ENCODE measurements at places on chromosomes 12 and 14.

DNA sequence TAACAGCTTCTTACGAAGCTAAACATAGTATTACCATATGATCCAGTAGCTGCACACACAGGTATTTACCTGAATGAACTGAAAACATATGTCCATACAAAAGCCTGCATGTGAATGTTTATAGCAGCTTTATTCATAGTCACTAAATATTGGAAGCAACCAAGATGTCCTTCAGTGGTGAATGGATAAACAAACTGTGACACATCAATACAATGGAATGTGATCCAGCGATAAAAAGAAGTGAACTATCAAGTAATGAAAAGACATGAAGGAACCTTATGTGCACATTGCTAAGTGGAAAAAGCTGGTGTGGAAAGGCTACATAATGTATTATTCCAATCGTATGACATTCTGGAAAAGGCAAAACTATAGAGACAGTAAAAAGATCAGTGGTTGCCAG lies 38.1 kb upstream of the JDP2 start:
- DNase-seq = no peak

GRCh38 chr12:114167431-114167830 lies 201.3 kb upstream of the RBM19 start:
- DNase-seq = no peak

GRCh38 chr12:92400006-92400405 lies 254.4 kb upstream of the BTG1 start:
- no peak for DNase-seq

GRCh38 chr12:118981285-118982211 lies at the start of gene SRRM4:
TSS of gene SRRM4 (plus strand) at chr12:118981541. CDS start at chr12:118981883, 342 bp downstream.
- DNase-seq = peak; percentile 9

DNA sequence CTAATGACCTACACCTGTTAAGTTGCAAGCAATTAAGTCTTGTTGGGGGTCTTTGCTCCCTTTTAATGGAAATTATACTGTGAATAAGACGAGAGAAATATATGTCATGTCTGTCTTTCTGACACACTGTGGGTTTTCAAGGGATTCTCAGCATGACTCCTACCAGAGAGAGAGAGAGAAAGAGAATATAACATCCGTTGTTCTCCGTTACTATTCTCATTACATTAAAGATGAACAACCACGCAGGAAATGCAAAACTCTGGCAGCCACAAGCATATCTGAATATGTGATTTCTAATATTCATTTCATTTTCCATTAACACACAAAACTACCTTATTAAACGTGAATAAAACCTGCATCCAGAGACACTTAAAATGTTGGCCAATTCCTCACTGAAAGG lies 67.3 kb upstream of the EGLN3 start:
- DNase-seq = no peak

GRCh38 chr14:45144658-45145057 lies 8.9 kb downstream of the FANCM start:
- no peak for DNase-seq

- no peak for DNase-seq
These were observed 525.7 kb upstream of the FOXG1 start for GRCh38 chr14:28240909-28241308.

- DNase-seq = no peak
These were observed 111.0 kb downstream of the TRAFD1 start for GRCh38 chr12:112236386-112236785.

DNA sequence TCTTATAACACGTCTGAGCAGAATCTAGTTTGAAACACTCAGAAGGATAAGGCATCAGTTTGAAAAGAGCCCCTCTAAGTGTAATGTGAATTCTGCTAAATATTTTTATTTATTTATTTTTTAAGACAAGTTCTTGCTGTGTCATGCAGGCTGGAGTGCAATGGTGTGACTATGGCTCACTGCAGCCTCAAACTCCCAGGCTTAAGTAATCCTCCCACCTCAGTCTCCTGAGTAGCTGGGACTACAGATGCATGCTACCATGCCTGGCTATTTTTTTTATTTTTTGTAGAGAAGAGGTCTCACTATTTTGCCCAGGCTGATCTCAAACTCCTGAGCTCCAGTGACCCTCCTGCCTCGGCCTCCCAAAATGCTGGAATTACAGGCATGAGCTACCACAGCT lies 225.9 kb upstream of the SEL1L start:
- DNase-seq = peak; percentile 44

GRCh38 chr14:85416771-85417170 lies 113.2 kb upstream of the FLRT2 start:
- peak; percentile 47 for DNase-seq

DNA sequence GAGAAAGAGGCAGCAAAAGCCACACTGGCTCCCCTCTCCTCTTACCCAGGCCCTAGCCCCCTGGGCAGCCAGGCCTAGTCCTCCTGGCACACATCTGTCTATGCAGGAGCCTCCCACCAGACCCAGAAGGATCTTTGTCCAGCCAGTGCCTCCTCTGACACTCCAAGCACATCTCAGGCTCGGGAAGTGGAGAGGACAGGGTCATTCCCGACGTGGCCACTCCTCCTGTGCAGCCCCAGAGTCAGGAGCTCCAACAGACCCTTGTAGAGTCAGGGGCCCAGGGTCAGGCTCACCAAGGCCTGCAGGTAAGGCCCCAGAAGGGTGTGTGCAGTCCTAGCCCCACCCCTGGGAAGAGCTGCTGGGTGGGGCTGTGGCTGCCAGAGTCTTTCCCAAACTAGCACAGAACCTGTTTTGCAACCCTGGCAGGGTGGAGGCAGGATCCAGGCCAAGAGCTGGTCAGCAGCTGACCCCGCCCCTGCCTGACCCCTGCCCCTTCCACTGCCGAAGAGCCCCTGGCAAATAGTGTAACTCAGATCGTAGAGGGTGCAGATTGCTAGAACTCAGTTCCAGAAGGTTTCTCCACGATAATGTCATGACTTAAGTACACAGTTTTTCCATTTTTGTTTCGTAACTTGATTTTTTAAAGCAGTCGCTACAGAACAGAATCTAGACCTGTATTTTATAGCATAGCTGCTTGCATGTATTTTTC lies 26.6 kb upstream of the PNMA1 start:
- peak; percentile 27 for DNase-seq

DNA sequence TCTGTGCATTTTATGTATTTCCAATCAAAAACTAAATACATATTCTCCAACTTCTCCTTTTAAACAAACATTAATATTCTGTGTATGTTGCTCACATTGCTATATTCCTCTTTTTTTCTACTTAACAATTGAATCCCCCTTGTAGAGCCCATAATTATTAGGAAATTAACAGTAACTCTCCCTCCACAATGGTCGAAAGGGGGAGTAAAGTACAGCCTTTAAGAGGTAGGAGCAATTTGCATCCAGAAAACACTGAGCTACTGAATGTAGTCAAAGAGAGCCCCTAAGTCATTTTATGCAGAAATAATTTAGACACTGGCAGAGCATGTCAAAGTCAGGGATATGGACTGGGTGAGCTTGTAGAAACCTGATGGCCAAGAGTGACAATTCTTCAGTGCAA lies 57.2 kb upstream of the SCN8A start:
- DNase-seq = no peak

- peak; percentile 69 for DNase-seq
These were observed 11.4 kb downstream of the TMEM121 start for GRCh38 chr14:105537580-105538474.

GRCh38 chr12:74441872-74442271 lies 95.8 kb upstream of the ATXN7L3B start:
- DNase-seq = no peak

DNA sequence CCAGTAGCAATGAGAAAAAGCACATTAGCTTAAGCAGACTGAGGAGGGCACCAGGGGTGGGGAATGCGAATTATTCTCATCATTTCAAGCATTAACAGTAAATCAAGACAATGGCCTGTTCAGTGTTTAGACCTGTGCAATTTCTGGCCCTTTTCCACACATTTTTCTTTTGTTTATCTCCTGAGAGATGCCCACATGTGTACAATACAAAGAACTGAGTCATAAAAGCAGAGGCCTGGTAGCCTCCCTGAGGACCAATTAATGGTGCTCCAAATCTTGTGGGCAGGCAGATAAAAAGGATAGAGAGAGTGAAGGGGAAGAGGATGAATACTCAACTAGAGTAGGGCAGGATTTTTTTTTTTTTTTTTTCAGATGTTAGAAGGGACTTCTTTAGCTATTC lies 480.8 kb downstream of the RERGL start:
- DNase-seq = no peak

DNA sequence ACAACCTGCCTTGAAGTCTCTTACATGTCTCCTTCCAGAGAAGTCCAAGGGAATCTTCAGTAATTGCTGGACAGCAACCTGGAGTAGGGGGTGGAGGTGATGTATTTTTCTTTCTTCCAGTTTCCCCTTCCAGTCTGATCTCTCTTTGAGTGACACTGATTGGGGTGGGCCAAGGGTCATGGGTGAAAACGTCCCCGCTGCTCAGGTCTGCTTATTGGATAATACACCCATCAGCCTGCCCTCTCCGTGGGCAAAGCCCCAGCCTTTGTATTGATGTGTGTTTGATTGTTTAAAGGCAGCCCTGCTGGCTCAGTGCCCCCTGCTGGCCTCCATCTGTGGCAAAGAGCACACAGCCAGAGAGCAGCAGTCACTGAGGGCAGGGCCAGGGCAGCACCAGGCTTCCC lies 35.7 kb upstream of the ATP2A2 start:
- DNase-seq = peak; percentile 44

- DNase-seq = peak; percentile 65
These were observed 22.4 kb upstream of the CD9 start for GRCh38 chr12:6177642-6178358.

DNA sequence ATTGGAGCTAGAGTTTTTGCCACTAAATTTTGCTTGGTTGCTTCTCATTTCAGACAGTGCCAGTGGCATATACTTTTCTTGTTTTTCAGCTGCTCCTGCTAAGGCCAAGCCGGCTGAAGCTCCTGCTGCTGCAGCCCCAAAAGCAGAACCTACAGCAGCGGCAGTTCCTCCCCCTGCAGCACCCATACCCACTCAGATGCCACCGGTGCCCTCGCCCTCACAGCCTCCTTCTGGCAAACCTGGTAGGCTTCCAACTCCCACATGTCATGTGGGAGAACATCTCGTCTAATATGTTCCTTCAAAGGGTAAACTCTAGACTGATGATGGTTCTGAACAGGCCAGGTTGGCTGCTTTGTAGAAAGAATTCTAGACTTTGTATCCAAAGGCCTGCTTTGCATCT lies 11.0 kb downstream of the DLST start:
- peak; percentile 66 for DNase-seq
